Activated CD4-positive, alpha-beta T cell treated with anti-CD3 and anti-CD28 coated beads, Interleukin-2, amount 10 ng/mL, durations not matched to agents 24 days and 14 days (primary cell): ENCODE measurements at places on chromosomes 16 and 17. TPM values are rescaled to one million over a fixed set of nuclear protein-coding genes. Genes with fewer than 3 reads are reported as not detected.

DNA sequence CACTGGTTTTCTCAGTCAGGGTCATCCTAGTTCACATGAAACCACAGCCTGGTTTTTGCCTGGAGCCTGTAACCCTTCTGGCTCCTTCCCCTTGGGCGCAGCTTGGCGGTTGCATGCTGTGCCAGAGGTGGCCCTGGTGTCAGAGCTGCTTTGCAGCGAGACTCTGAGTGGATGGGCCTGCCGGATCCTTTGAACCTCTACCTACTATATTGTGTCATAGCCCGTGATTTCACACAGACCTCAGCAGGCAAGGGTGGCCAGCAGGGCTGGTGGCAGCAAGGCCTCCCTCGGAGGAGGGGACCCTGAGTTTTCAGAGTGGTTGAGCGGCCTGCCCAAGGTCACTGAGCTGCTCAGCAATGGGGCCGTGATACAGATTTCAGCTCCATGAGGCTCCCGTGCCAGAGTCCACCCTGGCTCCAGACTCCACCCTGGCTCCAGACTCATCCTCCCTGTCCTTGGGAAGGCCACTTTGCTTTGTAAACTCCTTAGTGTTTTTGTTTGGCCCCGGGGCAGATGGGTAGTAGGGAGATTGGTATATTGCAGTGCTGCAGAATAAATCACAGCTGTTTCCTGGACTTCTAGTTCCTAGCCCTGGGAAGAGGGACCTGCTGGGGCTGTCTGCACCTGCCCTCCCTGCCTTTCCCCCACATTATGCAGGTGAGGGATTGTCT is 9.7 kb downstream of the MPRIP start:
- H3K4me3 ChIP-seq: no peak overlapping the region
- peaks cover 32% of the 10 kb centered on the region for H3K4me1 ChIP-seq
- no peaks in the 10 kb centered on the region for H3K27me3 ChIP-seq
- no peak overlapping the region for H3K27ac ChIP-seq

GINS3 gene
- total RNA-seq: 24.1 and 25.0 TPM in 2 replicates

- no peak for DNase-seq
- H3K36me3 ChIP-seq: peaks cover 6% of the 10 kb centered on the region
- H3K27me3 ChIP-seq: no peaks in the 10 kb centered on the region
- peaks cover 21% of the 10 kb centered on the region for H3K4me1 ChIP-seq
- H3K4me3 ChIP-seq: no peak overlapping the region
Observed at GRCh38 chr16:57146040-57146647, 39.7 kb downstream of the PSME3IP1 start.

DNA sequence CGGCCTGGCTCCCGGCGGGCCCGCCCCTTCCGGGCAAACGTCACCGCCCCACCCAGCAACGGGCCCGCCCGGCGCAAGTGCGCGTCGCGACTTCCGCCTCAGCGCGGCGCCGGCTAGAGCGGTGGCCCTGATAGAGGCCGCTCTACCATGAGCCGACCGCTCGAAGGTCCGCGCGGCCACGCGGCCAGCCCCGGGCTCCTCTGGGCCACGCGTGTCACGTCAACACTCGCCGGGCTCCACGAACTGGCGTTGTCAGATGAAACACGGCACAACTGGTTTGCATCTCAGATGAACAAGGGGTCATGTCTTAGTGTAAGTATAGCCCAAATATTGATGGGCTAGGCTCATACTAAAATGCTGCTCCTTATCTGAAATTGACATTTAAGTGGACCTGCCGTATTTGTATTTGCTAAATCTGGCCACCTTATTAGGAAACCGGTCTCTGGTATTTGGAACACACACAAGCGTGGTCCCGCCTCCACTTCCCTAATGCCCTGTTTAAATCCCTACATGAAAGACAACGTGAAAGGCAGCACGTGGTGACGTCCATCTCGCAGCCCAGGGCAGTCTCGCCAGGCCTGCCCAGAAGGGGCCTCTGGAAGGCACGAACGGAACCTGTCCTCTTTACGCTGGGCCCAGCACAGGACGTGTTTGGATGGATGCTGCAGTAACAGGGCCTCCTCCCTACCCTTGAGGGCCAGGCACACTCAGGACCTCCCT is at the start of gene ZNF598:
Gene ZNF598, minus strand, starts transcription at position 31 of the 720 bp plus-strand sequence.
- H3K27me3 ChIP-seq: no peaks in the 10 kb centered on the region
- peaks cover 26% of the 10 kb centered on the region for H3K36me3 ChIP-seq
- peak; percentile 95 for DNase-seq
- peak within 1 kb of the TSS; percentile 93 for H3K4me3 ChIP-seq
- H3K27ac ChIP-seq: peak within 1 kb of the TSS; percentile 92

GRCh38 chr17:7097940-7098339 is 16.7 kb downstream of the ASGR2 start:
- H3K27me3 ChIP-seq: peaks cover 5% of the 10 kb centered on the region
- no peak overlapping the region for H3K27ac ChIP-seq
- no peak for DNase-seq

SLC35G6 gene
- total RNA-seq: not detected in 2 replicates

OR2C1 gene
- not detected in 2 replicates for total RNA-seq

GRCh38 chr16:75280331-75280804 is 28.9 kb upstream of the BCAR1 start:
- H3K4me1 ChIP-seq: no peaks in the 10 kb centered on the region
- peaks cover 22% of the 10 kb centered on the region for H3K27me3 ChIP-seq
- DNase-seq: no peak

MED9 gene
- total RNA-seq: 14.4 and 15.3 TPM in 2 replicates

ANKRD40CL gene
- not detected in 2 replicates for total RNA-seq

CHST6 gene
- not detected in 2 replicates for total RNA-seq

DNA sequence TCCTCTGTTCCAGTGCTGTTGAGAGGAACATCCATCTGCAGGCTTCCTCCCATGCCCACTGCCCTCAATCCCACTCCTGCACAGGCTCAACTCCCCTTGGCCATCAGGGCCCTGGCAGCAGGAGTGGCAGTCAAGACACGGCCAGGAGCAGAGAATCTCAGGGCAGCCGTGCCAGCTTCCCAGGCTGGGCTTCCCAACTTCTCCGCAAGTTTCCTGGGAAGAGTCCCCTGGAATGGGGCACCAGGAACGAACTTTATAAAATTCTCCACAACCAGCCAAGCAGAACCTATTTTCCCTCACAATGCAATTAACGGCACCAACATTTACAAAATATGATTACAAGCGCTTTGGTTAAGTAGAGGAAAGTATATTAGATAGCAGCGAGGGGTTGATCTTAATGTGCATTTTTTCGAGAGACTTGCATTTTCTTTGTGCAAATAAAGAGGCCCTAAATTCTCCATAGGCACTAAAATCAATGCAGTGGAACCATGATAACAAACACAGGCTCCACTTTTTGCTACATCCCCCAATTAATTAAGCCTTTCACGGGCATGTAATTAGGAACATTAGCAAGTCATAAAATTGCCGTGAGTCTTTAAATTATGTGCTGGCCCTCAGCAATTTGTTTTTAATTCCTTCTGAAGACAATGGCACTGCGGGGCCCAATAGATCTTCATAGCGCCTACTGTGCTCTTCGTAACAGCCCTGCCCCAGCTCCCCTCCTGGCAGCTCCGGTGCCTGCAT is 99.9 kb upstream of the LHX1 start:
- H3K4me1 ChIP-seq: no peaks in the 10 kb centered on the region
- peaks cover 10% of the 10 kb centered on the region for H3K27me3 ChIP-seq
- H3K27ac ChIP-seq: no peak overlapping the region
- DNase-seq: no peak
- H3K4me3 ChIP-seq: no peak overlapping the region

KRT24 gene
- not detected in 2 replicates for total RNA-seq

RNU2-1 gene
- 5,051 and 5,500 TPM in 2 replicates for total RNA-seq

DNA sequence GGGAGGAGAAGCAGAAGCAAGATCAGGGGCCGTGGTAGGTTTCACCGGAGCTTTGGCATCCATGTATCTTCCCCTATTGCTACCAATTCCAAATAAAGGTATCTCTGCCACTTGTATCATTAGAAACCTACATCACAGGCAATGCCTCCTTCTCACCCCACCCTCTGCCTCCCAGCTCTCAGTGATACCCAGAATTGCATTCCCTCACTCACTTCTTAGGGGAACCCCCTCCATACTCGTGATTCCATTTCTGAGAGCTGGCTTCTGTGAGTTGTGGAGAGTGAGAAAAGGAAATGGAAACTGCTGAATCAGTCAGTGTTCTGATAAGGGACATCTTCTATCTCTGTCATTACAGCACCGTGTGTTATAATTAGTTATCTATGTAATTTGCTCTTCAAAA is 2.3 kb upstream of the CCL3 start:
- DNase-seq: peak; percentile 73
- H3K27me3 ChIP-seq: peaks cover 14% of the 10 kb centered on the region
- peaks cover 41% of the 10 kb centered on the region for H3K4me1 ChIP-seq
- no peak overlapping the region for H3K4me3 ChIP-seq
- no peaks in the 10 kb centered on the region for H3K36me3 ChIP-seq

- DNase-seq: peak; percentile 76
- H3K36me3 ChIP-seq: no peaks in the 10 kb centered on the region
- peak within 1 kb of the TSS; percentile 74 for H3K4me3 ChIP-seq
- peaks cover 74% of the 10 kb centered on the region for H3K27me3 ChIP-seq
- H3K4me1 ChIP-seq: peaks cover 20% of the 10 kb centered on the region
Observed at GRCh38 chr17:32265192-32265923, at the start of gene RHBDL3. RHBDL3 (plus strand) TSS chr17:32265832; CDS start chr17:32266190, 358 bp downstream.

SPAG5 gene
- total RNA-seq: 89.6 and 91.3 TPM in 2 replicates

DNA sequence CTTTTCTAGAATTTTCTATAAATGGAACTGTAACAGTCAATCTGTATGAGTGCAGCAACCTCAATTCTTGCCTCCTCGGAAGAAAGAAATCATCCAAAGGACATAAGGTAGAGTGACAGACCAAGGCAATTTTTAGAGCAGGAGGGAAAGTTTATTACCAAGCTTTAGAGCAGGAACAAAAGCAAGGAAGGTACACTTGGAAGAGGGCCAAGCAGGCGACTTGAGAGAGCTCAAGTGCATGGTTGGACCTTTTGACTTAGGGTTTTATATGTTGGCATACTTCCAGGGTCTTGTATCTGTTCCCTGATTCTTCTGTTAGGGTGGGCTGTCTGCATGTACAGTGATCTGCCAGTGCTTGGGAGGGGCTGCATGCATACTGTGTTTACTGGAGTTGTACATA is 50.3 kb downstream of the SCNN1G start:
- H3K4me3 ChIP-seq: no peak overlapping the region
- H3K27ac ChIP-seq: no peak overlapping the region
- no peaks in the 10 kb centered on the region for H3K27me3 ChIP-seq
- H3K36me3 ChIP-seq: no peaks in the 10 kb centered on the region
- no peaks in the 10 kb centered on the region for H3K4me1 ChIP-seq

ZNF423 gene
- not detected in 2 replicates for total RNA-seq

GRCh38 chr17:67657596-67657995 is 60.1 kb upstream of the NOL11 start:
- DNase-seq: no peak
- H3K4me3 ChIP-seq: no peak overlapping the region
- no peak overlapping the region for H3K27ac ChIP-seq
- H3K4me1 ChIP-seq: no peaks in the 10 kb centered on the region

- DNase-seq: peak; percentile 73
- peak overlapping the region; percentile 86 for H3K27ac ChIP-seq
- peak overlapping the region; percentile 78 for H3K4me3 ChIP-seq
- H3K27me3 ChIP-seq: peaks cover 8% of the 10 kb centered on the region
- H3K36me3 ChIP-seq: no peaks in the 10 kb centered on the region
Observed at GRCh38 chr16:47779201-47780016, 318.3 kb downstream of the PHKB start.

GRCh38 chr17:9011001-9011400 is 10.3 kb upstream of the NTN1 start:
- no peaks in the 10 kb centered on the region for H3K4me1 ChIP-seq
- DNase-seq: no peak
- no peaks in the 10 kb centered on the region for H3K36me3 ChIP-seq
- H3K27me3 ChIP-seq: peaks cover 53% of the 10 kb centered on the region
- no peak overlapping the region for H3K4me3 ChIP-seq
- no peak overlapping the region for H3K27ac ChIP-seq

DNA sequence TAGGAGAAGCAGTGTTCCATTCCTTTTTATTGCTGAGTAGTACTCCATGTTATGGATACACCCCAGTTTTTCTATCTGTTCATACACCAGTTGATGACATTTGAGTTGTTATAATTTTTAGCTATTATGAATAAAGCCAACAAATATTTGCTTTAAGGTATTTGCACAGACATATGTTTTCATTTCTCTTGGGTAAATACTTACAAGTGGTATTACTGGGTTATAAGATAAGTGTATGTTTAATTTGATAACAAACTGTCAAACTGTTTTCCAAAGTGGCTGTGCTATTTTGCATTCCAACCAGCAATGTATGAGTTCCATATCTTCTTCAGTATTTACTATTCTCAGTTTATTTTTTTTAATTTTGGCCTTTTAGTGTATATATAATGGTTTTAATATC is 27.7 kb upstream of the GFOD2 start:
- peaks cover 17% of the 10 kb centered on the region for H3K36me3 ChIP-seq
- H3K4me1 ChIP-seq: peaks cover 2% of the 10 kb centered on the region
- H3K27ac ChIP-seq: no peak overlapping the region
- no peak for DNase-seq
- H3K4me3 ChIP-seq: no peak overlapping the region
- no peaks in the 10 kb centered on the region for H3K27me3 ChIP-seq

DNA sequence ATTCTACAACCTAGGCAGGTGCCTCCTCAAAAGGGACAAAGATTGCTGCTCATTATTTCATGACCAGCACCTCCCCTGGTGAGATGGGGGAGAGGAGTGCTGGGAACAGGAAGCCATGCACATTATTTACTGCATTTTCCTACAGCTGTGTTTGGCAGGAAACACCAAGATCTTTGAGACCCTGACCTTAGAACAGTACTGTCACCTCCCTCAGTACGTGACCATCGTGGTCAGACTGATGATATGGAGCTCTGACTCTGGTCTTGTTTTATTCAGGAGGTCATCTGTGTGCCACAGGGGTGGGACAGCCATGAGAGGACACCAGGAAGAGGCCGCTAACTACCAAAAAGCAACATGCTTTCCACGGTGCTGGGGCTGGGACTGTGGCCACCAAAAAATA is 37.4 kb downstream of the USP22 start:
- no peak for DNase-seq
- peaks cover 17% of the 10 kb centered on the region for H3K4me1 ChIP-seq
- H3K27ac ChIP-seq: no peak overlapping the region
- peaks cover 75% of the 10 kb centered on the region for H3K36me3 ChIP-seq

DNA sequence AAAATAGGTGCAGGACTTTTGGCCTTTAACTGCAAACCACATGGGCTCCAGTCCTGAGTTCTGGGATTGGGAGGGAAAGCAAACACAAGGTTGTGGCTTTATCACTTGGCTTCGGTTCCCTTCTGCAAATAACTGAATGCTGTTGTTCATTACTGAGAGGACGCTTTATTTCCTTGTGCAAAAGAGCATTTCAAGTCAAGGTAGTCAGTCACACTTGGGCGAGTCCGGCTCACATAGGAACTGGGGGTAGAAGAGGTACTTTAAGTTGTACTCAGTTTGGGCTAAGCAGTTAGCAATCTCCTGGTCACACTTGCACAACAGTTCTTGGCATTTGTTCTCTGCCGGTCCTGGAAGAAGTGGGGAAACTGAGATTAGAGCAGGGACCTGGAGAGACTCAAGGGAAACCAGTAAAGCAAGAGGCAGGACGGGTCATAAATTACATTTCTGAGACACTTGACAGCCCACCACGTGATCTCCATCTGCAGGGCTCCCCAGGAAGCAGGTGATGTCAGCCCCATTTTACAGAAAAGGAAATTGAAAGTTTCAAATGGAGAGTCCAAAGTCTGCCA is 21.6 kb downstream of the PLA2G10 start:
- H3K36me3 ChIP-seq: peaks cover 23% of the 10 kb centered on the region
- peaks cover 7% of the 10 kb centered on the region for H3K4me1 ChIP-seq
- DNase-seq: peak; percentile 60
- H3K27ac ChIP-seq: no peak overlapping the region
- no peaks in the 10 kb centered on the region for H3K27me3 ChIP-seq
- no peak overlapping the region for H3K4me3 ChIP-seq

GRCh38 chr16:19853742-19854542 is 30.7 kb downstream of the GPRC5B start:
- H3K36me3 ChIP-seq: no peaks in the 10 kb centered on the region
- H3K4me3 ChIP-seq: no peak overlapping the region
- H3K27ac ChIP-seq: no peak overlapping the region
- no peak for DNase-seq
- no peaks in the 10 kb centered on the region for H3K4me1 ChIP-seq
- no peaks in the 10 kb centered on the region for H3K27me3 ChIP-seq

ASPHD1 gene
- 4.4 and 4.8 TPM in 2 replicates for total RNA-seq

CAPNS2 gene
- not detected in 2 replicates for total RNA-seq

YBX2 gene
- 0.21 and 0.33 TPM in 2 replicates for total RNA-seq
